Cerebellar cortex (tissue), 1 donor: ENCODE measurements at places on chromosomes 12 and 14.

GRCh38 chr14:29821661-29822429 is 105.8 kb downstream of the PRKD1 start:
- DNase-seq: no peak

DNA sequence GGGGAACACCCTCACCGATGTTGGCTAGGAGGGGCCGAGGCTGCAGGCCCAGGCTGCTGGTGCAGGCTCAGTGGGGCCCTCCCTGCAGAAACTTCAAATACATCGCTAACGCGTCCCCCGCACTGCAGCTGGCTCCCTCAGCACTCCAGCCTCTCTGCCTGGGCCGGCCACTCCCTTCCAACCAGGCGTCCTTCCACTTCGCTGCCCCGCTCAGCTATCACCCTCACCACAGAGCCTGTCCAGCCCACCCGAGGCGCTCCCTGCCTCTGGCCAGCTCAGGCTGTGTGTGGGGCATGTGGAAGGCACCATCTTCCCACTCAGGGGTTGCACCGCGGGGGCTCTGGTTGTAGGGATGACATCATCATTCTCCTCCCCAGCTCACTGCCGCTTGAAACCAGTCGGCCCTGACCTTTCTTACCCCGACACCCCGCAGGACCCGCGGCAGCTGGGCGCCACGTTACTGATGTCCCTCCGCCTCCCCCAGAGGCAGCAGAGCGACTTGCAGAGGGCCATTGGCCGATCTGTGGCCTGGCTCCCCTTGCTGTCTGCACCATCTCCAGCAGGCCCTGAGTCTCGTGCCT is 199.9 kb upstream of the RTL1 start:
- no peak for DNase-seq

GRCh38 chr14:92430686-92431085 is 82.9 kb upstream of the RIN3 start:
- no peak for DNase-seq

DNA sequence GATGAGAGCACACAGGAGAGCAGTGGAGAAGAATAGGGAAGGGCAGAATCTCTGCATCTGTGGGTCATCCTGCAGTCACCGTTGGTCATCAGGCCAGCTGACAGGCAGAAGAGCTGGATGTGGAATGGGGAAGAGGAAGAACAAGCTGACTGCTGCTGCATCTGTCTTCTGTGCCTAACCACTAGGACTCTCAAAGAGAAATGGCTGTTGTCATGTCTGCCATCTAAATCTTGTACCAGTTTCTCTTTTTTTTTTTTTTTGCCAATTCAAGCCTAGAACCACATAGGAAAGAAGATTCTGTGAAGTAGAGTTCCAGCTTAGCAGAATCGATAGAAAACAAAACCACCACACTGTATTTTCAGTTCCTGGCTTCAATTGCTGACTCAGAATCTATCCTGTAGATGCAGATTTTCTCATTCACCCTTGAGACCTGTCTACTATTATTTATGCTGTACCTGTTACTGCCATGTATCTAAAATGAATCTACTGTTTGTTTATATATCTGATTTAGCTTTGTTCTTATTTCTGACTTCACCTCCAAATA is 421.9 kb upstream of the PRICKLE1 start:
- no peak for DNase-seq

GRCh38 chr14:49767270-49767570 is 733 bp upstream of the KLHDC2 start:
- DNase-seq: no peak

DNA sequence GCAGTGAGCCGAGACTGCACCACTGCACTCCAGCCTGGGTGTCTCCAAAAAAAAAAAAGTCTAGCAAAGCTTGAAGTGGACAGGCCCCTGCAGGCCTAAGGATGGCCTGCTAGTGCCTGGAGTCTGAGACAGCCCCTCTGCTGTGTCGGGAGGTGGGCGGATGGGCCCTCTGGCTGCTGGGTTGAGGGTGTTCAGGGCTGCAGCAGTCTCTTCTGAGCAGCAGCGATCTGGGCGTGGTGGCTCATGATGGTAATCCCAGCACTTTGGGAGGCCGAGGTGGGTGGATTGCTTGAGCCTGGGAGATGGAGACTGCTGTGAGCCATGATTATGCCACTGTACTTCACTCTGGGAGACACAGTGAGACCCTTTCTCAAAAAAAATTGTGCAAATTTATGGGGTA is 57.0 kb downstream of the ADCK1 start:
- no peak for DNase-seq

- no peak for DNase-seq
Observed at GRCh38 chr12:16946704-16947103, 340.7 kb upstream of the LMO3 start.

DNA sequence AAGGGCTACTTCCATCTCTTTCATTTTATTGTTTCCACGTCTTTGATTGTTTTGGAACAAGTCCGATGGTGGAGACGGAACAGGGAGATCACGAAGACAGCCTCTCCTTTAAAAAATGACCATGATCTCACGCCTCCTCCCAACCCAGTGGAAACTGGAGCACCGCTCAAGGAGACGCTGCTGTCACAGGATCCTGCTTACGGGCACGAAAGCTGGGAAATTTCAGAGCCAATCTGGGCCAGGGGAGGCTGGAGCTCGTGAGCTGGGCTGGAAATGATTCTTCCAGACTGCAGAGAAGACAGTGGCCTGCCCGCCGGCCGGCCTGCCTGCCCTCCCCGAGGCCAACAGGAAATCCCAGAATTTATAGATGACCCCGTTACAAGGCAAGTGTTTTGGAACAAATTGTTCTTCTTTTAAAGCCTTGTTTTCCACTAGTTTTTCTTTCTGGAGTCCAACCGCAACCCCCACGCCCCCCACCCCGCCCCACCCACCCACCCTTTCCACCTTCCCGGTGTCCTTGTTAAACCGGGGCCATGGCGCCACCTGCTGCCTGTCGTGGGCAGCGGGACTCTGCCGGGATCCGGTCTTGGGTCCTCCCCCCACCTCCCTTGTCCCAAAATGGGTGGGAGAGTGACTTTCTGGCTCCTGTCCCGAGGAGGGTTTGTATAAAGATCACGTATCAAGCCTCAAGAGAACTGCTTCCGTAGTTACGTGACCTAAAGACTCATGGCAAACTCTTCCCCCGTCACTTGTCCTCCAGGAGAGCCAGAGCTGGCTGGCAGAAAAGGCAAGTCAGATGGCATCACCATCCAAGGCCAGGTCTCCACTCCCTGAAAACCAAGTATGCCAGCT is 40.3 kb downstream of the MAP1LC3B2 start:
- DNase-seq: peak; percentile 84

DNA sequence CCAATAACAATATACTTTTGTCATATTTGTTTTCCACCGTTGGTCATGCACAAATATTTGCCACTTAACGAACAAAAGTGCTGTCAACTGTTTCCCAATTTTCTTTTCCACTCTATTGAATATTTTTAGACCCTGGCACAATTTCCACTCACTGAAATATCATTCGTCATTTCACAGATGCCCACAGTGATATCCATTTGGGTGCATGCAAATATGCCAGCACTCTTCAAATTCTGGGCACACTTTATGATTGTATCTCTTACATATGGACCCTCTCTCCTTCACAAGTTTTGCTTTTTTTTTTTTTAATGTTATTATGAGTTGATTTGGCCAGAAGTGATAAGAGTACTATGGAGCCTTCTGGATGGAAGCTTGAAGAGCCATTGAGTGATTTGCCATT is 1557.3 kb upstream of the FLRT2 start:
- no peak for DNase-seq

DNA sequence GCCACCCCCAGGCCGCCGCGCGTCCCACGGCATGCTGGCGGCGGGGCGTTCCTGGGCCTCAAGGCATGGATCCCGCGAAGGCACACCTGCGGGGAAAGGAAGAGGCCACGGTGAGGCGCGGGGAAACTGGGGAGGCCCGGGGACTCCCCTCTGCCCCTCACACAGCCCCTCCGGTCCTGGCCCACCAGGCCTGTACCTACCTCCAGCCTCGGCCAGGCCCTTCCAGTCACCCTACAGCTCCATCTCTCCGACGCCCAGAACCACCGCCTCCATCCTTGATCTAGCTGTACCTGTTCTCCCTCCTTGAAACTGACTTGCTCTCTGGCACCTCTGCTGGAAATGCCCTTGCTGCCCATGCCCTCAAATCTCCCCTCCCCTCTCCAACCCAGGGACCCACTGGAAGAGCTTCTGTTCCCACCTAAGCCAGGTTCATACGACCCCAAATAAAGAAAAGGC is 1.7 kb downstream of the ANKRD9 start:
- no peak for DNase-seq

DNA sequence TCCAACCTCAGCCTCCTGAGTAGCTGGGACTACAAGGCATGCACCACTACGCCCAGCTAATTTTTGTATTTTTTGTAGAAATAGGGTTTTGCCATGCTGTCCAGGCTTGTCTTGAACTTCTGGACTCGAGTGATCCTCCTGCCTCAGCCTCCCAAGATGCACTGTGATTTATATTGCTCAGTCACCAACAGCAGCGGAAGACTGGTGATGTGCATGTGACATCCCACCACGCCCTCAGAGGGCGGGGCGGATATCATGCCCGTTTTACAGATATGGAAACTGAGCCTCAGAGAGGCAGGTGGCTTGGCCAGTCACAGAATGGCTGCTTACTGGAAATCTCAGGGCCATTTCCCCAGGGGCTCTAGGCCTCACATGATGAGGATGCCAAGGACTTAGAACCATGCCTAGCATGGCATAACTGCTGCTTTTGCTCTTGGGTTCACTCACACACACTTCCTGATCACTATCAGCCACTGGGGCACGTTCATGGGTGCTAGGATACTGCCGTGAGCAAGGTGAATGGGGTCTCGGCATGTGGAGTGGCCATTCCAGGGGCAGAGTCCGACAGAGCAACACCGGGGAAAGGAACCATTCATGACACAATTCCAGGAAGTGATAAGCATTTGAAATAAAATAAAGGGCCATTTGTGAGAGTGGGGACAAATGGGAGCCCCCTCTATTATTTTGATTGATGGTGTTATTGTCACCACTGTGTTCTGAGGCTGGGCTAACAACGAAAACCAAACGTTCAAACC is 31.9 kb downstream of the RBM19 start:
- no peak for DNase-seq

DNA sequence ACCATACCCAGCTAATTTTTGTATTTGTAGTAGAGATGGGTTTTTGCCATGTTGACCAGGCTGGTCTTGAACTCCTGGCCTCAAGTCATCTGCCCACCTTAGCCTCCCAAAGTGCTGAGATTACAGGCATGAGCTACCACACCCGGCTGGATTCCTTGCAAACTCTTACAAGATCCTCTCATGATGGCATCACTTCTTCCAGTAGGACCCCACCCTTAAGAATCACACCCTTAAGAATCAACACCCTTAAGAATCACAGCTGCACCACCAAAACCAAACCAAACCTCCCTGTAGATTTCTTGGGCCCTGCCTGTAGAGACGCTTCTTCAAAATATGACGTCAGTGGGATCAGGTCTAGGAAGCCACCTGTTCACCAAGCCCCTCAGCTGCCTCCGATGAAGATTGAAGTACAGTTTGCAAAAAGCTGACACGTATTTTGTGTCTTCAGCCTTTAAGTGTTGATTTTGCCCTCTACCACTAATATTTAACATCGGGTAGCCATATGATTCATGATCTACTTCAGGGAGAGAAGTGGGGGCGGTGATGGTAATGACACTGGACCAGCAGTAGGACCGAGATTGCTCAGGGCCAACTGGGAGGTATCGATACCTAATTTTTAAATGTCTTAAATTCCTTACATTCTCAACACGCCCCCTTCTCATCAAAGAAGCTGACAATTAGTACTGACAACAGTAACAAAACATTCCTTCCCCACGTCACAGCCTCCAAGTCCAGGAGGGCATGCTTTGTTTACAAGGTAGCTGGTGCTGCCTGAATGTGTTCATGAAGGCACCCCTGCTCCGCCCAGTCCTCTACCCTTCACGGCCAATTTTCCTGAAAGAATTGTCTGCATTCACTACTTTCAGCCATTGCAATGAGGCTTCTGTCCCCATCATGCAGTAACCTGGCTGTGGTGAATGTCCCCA is 57.2 kb downstream of the ESRRB start:
- DNase-seq: no peak

GRCh38 chr14:33796356-33796755 is 154.5 kb downstream of the EGLN3 start:
- DNase-seq: no peak

DNA sequence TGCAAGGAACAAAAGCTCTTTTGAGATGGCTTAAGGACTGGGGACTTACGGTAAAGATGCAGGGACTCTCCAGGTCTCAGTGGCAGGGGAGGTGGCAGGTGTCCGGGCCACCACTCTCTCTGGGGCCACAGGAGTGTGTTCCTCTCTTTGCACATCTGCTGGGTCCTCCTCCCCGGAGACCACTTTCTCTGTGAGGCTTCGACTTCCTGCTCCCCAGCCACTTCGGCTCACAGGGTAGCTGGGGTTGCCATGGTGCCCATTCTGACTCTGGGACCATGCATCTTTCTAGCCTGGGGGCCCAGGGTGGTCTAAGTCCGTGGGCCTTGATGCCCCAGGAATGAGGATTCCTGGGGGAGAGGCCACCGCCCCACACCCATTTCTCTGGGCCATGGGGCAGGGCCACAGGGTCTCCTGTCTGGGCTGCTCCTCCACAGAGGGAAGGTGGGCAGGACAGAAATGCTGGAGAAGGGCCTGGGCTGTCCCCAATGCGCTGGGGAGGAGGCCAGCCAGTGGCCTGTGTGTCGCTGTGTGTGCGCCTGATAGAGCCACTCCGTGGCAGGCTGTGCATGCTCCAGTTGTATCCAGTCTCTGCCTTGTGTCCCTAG is 38.5 kb downstream of the CCDC92 start:
- no peak for DNase-seq

- no peak for DNase-seq
Observed at GRCh38 chr12:25151476-25151875, 43.5 kb downstream of the DNAI7 start.

- DNase-seq: peak; percentile 25
Observed at GRCh38 chr12:99450036-99450630, 197.4 kb upstream of the GARIN6 start.

DNA sequence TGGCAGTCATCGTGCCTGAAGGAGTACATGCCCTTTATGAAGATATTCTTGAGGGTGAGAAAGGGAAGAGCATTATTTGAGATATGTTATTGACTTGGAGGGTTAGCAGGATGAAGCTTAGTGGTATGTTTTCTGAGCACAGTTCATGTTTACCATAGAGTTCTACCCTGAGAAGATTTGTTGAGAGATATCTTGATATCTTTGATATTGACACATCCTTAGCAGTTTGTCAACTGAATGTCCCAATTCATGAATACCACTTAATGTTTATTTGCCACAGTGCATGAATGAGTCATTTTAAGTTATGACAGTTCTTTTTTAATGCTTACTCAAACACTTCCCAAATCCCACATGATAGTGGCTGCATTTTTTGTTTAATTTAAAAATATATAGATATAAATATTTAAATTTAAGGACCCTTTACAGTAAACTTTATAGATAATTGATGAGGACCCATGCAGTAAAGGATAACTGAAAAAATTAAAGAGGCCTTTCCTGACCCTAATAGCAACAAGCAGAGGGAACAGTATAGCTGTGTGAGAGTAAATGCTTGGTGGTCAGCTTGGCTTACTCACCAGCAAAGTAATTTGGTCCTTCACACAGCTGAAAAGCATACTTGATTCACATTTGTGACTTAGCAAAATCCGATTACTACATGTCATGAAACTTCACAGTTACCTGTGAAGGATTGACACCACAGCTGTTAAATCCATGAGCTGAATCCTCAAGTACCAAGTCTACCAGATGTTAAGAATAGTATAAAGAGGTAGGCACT is 25.8 kb downstream of the SLC39A9 start:
- no peak for DNase-seq

GRCh38 chr12:87828382-87828973 is 200.7 kb downstream of the C12orf50 start:
- no peak for DNase-seq
